CD8-positive, alpha-beta T cell (primary cell): ENCODE measurements at places on chromosomes 12 and 14.

DNA sequence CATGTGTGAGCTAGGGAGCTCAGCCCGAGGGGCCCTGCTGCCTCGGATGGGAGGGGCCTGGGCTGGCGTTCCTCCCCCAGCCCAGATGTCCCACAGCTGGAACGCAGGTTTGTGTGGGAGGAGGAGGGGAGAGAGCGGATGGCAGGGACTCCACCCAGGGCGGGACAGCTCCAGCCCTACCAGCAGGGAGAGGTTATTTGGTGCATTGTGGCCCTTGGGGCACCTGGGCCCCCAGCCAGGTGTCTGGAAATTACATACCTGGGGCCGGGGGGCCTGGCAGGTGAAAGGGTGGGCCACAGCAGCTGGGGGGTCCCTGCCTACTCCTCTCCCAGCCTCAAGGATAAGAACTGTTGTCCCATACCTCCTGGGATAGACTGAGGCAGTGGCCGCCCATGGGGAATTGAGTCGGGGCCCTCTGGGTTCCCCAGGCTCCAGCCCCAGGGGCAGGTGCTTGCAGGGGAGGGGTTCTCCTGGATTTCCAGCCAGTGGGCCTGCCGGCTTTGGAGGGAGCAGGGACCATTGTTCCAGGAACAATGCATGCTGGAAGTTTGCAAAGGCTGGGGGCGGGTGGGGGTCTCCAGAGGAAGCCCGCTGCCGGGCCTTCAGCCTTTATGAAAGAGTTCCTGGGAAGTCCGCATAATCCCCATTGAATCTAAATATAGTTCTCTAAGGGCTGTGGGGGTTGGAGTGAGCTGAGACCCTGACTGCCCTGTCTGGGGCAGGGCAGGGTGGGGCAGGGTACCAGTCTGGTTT lies 1.2 kb downstream of the KIF26A start:
- no peak for DNase-seq

GRCh38 chr12:127270193-127270592 lies 996.8 kb upstream of the TMEM132C start:
- DNase-seq = no peak

GRCh38 chr12:31797230-31797872 lies 68.5 kb upstream of the AMN1 start:
- peak; percentile 53 for DNase-seq

DNA sequence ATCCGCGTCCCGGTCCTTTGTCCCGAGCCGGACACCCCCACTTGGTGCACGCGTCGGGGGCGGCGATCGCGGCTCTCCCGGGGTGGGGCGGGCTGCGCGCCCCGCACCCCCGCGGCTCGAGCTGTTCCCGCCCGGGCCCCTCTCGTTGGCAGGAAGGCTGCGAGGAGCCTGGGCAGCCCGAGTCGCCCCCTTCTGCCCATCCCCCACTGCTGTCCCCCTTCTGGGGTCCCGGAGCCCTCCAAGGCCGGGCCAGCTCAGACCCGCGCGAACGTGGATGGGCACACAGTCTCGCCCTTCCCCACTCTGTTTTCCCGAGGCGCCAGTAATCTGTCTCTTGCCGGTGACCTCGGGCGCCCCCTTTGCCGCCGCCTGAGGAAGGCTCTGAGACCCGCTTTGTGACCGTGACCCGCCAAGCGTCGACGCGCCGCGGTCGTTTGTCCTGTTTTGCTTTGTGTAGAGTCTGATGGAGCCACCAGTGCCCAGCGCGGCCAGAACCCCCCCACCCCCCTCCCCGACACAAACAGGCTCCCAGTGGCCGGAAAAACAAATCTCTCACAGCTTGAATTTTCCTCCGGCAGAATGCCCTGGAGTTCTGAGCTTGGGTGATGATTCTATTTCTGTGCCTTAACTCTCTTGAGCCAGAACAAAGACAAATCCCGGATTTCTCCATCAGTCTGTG lies 610 bp downstream of the C14orf132 start:
- DNase-seq = peak; percentile 27

GRCh38 chr14:77319422-77319821 lies 1.3 kb downstream of the POMT2 start:
- DNase-seq = no peak

DNA sequence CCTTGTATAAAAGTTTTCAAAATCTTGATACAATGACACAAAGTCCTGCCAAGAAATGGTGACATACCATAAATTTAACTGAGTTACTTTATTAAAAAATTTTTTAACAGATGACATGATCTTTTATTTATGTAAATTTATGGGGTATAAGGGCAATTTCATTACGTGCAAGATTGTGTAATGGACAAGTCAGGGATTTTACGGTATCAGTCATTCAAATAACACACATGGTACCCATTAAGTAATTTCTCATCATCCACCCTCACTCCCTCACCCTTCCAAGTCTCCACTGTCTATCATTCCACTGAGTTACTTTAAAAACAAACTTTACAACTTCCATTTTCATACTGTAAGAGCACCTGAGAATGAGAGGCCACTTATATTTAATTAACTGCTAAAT lies 37.4 kb downstream of the SPTLC2 start:
- no peak for DNase-seq

DNA sequence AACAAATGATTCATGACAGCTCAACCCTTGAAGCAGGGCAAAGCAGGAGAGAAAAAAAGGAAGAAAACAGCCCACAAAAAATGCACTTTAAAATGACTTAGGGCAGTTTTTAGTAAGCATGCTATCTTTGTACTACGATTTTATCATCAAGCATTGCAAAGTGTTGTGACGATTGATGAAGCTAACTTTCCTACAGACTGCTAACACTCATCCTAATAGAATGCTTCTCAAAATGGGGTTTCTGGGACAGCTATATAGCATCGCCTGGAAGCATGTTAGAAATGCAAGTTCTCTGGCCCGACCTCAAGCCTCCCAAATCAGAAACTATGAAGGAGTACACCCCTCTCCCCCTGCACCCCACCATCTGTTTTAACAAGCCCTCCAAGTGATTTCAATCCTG lies 256.4 kb downstream of the SSPN start:
- no peak for DNase-seq

DNA sequence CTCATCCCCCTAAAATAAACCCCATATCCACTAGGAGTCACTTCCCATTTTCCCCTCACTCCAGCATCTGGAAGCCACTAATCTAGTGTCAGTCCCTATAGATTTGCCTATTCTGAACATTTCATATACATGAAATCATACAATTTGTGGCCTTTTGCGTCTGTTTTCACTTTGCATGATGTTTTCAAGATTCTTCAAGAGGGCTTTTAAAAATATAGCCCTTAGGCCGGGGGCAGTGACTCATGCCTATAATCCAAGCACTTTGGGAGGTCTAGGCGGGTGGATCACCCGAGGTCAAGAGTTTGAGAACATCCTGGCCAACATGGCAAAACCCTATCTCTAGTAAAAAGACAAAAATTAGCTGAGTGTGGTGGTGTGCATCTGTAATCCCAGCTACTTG lies 104.7 kb downstream of the VEZT start:
- no peak for DNase-seq

- no peak for DNase-seq
Observed at GRCh38 chr14:51157012-51157411, 62.1 kb upstream of the TRIM9 start.

- DNase-seq = peak; percentile 68
Observed at GRCh38 chr14:77067632-77068516, 30.2 kb upstream of the CIPC start.

DNA sequence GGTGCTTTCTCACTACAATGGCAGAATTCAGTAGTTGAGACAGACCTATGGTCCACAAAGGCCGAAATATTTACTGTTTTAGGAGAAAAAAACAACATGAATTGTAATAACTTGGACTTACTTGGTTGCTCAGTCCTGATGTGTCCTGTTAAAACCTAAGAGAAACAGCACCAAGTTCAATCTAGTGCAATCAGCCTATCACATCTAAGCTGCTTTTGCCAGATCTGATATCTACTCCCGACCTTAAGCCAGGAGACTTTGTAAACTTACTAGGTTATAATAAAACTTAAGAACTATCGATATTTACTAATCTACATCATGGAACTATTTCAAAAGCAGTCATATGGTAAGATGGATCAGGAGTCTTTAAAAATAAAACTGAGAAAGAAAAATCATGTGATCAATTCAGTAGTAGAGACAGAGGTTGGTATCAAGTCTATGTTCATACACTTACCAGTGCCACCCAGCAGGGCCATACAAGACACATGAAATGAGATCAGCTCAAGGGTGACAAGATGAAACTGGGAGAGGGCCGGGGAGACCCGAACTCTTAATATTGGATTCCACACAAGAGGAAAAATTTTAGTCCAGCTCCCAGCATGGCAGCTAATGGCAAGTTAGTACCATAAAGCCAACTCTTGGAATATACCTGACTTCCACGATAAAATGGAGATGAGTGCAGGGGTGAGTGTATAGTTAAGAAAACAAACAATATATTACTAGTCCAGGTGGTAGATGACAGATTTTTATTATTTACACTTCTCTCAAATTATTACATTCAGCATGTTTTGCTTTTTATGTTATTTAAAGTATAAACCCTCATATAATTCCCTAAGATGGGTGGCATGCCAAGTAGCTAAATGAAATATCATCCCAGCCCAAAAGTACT lies 27.5 kb downstream of the NUDT4 start:
- DNase-seq = no peak

DNA sequence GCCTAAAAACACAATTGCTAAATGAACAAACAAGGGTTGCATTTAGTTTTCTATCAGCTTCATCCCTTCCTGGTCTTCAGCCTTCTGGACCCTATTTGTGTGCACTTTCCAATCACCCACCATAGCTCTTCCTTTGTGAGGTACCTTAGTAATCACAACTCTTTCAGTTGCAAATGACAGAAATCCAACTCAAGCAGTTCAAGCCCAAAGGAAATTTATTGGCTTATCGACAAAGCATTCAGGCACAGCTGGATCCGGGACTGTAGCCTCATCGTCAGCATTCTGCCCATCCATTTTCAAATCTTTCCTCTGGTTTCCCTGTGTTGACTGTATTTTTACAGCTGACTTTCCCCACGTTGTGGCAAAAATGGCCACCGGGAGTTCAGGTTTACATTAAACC lies 148.6 kb upstream of the VASH1 start:
- no peak for DNase-seq

GRCh38 chr14:51095854-51096823 lies 1.2 kb upstream of the TRIM9 start:
- DNase-seq = no peak

DNA sequence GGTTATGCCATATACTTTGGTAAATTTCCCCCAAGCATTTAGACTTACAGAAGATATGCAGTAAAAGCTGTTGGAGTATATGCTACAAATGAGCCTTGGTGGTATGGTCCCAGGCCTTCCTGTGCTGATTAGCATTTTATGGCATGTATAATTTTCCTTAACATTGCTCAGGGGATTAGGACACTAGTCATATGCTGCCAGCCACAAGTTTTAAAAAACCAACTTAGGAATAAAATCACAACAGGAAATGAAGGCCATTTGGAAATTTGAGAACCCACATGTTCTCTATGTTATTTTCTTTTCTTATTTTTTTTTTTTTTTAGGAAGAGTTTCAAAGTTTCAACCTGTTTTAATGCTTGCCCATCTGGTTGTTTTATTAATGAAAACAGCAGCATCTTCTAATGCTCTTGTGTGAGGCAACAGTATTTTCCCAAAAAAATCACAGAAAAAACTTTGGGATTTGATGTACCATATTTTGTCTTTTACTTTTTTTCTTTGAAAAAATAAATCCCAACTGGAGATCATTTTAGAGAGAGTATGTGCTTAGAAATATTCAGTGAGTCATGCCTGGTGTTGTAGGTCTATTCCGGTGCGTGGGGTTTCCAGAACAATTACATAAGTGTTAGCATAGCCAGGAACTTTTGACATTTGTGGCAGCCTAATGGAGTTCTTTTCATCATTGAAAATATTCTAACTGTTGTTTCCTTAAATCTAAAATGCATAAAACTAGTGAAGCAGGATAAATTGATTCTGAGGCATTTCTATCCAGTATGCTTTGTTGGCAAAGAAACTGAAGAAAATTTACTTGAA lies 21.7 kb upstream of the DUSP6 start:
- no peak for DNase-seq

DNA sequence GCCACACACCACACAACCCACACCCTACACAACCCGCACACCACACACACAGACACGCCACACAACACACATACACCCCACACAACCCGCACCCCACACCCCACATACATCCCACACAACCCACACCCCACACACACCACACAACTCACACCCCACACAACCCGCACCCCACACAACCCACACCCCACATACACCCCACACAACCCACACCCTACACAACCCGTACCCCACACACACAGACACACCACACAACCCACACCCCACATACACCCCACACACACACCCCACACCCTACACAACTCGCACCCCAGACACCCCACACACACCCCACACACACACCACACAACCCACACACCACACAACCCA lies 78.5 kb downstream of the NOC4L start:
- DNase-seq = no peak

DNA sequence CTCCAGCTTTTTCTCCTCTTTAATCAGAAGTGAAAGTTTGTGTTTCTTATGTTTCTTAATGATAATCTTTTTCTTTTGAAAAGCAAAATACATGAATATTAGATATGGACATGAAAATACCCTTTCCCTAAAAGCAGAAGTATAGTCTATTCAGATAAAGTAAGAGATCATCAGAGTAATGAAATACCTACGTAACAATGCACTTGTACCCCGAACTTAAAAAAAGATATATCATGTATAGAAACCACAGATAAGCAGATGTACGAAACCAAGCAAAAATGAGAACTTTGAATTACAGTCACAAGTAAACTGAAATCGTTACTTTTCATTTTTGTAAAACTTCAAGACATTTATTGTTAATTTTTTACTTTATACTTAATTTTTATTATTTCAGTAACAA lies 1.5 kb upstream of the GPR65 start:
- no peak for DNase-seq

DNA sequence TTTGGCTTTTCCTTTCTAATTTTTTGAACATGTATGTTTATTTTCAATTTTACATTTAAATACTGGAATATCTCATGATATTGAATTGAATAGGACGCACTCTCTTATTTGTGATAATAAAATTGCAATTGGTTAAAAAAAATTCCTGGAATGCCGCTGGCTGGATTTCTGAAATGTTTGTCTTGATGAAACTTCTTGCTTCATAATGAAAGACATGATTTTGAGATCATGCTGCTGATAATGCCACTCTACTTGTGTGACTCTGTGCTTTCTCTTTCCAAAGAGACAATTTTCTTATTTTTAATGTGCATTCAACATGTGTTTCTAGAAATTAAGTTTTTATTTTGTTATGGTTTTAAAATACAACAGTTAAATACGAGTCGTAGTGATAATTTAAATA lies 465.7 kb upstream of the FAR2 start:
- no peak for DNase-seq

DNA sequence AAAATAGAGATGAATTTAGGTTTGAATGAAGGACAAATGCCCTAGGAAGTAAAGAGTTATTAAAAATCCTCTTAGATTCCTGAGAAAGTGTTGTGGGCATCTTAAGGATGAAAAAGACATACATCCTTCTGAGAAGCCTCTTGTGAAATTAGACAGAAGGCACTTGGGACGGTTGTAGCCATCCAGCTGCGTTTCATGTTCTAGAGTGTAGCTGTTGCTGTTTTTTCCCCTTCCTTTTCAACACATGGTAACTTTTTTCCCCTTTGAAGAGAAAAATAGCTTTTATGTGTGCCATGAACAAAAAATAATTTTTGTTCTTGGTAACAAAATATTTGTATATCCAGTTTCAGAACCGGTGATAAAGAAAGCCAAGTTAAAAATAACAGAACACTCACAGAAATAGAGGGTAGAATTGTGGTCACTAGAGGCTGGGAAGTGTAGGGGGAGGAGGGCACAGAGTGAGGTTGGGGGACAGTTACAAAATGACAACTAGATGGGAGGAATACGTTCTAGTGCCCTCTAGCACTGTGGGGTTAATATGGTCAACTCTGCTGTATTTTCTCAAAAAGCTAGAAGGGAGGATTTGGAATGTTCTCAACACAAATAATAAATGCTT lies 58.4 kb downstream of the PTHLH start:
- DNase-seq = no peak
